K562 (cell line): ENCODE measurements at places on chromosomes 13 and 19. TPM values are rescaled to one million over a fixed set of nuclear protein-coding genes. Genes with fewer than 3 reads are reported as not detected.

GRCh38 chr19:11138601-11139300 lies 16.8 kb downstream of the SPC24 start:
- no peak overlapping the region for H3K4me3 ChIP-seq
- H3K4me1 ChIP-seq, result peaks cover 54% of the 10 kb centered on the region
- DNase-seq, result peak; percentile 30
- peaks cover 5% of the 10 kb centered on the region; the same call in 2 of the 3 replicates for H3K36me3 ChIP-seq
- peak overlapping the region; percentile 50; the same call in 1 of the 3 replicates for H3K27ac ChIP-seq
- no peaks in the 10 kb centered on the region for H3K27me3 ChIP-seq

- no peaks in the 10 kb centered on the region for H3K4me1 ChIP-seq
- H3K27ac ChIP-seq, result no peak overlapping the region
- no peaks in the 10 kb centered on the region for H3K36me3 ChIP-seq
- no peak for DNase-seq
These were observed 4.6 kb upstream of the ASPDH start for GRCh38 chr19:50518091-50519005.

GRCh38 chr19:11164879-11165406 lies 9.4 kb upstream of the SPC24 start:
- peaks cover 4% of the 10 kb centered on the region; the same call in 2 of the 3 replicates for H3K4me1 ChIP-seq
- H3K27me3 ChIP-seq, result no peaks in the 10 kb centered on the region
- H3K27ac ChIP-seq, result no peak overlapping the region
- H3K4me3 ChIP-seq, result no peak overlapping the region
- DNase-seq, result no peak

- no peak for DNase-seq
- H3K27me3 ChIP-seq, result no peaks in the 10 kb centered on the region
- H3K4me1 ChIP-seq, result no peaks in the 10 kb centered on the region
- no peak overlapping the region for H3K27ac ChIP-seq
- H3K36me3 ChIP-seq, result no peaks in the 10 kb centered on the region
These were observed 1243.2 kb upstream of the SLC10A2 start for GRCh38 chr13:104309431-104309830.

GRCh38 chr19:1907563-1908363 lies 2.6 kb downstream of the ADAT3 start:
- H3K4me1 ChIP-seq, result peaks cover 61% of the 10 kb centered on the region
- DNase-seq, result peak; percentile 49
- 0 out of 3 replicates have a peak overlapping the region, but pooled peaks have one; percentile 37 for H3K27ac ChIP-seq

GRCh38 chr19:38409631-38410133 lies 6.8 kb downstream of the FAM98C start:
- H3K36me3 ChIP-seq, result peaks cover 26% of the 10 kb centered on the region; the same call in 2 of the 3 replicates
- H3K4me1 ChIP-seq, result peaks cover 48% of the 10 kb centered on the region
- H3K4me3 ChIP-seq, result no peak overlapping the region
- H3K27ac ChIP-seq, result no peak overlapping the region
- H3K27me3 ChIP-seq, result no peaks in the 10 kb centered on the region

- H3K4me3 ChIP-seq, result no peak overlapping the region
- peaks cover 14% of the 10 kb centered on the region; the same call in 2 of the 3 replicates for H3K4me1 ChIP-seq
- H3K27me3 ChIP-seq, result no peaks in the 10 kb centered on the region
- DNase-seq, result no peak
- H3K27ac ChIP-seq, result no peak overlapping the region
These were observed 6.0 kb downstream of the SPRED3 start for GRCh38 chr19:38394488-38394887.

DNA sequence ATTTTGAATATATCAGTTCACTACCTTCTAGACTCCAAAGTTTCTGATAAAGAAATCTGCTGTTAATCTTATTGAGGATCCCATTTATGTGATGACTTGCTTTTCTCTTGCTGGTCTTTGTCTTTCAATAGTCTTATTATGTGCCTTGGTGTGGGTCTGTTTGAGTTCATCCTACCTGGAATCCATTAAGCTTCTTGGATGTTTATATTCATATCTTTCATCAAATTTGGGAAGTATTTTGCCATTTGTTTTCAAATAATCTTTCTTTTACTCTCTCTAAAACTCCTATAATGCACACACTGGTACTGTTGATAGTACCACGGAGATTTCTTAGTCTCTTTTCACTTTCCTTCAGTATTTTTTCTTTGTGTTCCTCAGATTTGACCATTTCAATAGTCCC lies 24.2 kb upstream of the COG6 start:
- no peaks in the 10 kb centered on the region for H3K36me3 ChIP-seq
- DNase-seq, result no peak

GRCh38 chr13:54733639-54734038 lies 1705.0 kb downstream of the OLFM4 start:
- no peaks in the 10 kb centered on the region for H3K36me3 ChIP-seq
- no peaks in the 10 kb centered on the region for H3K27me3 ChIP-seq
- DNase-seq, result no peak
- no peak overlapping the region for H3K27ac ChIP-seq

DNA sequence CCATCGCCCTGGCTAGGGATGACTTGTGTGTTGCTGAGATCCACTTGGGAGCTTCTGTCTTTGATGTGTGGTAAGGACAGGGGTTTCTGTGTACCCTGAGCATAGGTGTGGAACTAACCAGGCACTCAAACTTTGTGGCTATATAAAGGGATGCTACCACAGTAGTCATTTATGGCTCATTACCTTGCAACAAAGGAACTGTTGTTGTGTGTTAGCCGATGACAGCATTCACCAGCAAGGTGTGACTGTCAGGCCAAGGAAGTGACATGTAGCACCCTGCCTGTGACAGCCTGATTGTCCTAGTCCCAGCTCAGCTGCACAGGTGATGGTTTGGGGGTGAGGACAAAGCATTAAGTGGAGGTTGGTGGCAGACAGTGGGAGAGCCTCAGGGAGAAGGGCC lies 73.6 kb downstream of the COG3 start:
- H3K27me3 ChIP-seq, result no peaks in the 10 kb centered on the region
- H3K36me3 ChIP-seq, result peaks cover 23% of the 10 kb centered on the region; the same call in 2 of the 3 replicates
- no peak overlapping the region for H3K4me3 ChIP-seq
- H3K4me1 ChIP-seq, result peaks cover 4% of the 10 kb centered on the region

- H3K36me3 ChIP-seq, result no peaks in the 10 kb centered on the region
- no peaks in the 10 kb centered on the region for H3K4me1 ChIP-seq
- no peaks in the 10 kb centered on the region for H3K27me3 ChIP-seq
- H3K4me3 ChIP-seq, result no peak overlapping the region
- no peak for DNase-seq
These were observed 1292.9 kb downstream of the PCDH9 start for GRCh38 chr13:65937251-65937650.

DNA sequence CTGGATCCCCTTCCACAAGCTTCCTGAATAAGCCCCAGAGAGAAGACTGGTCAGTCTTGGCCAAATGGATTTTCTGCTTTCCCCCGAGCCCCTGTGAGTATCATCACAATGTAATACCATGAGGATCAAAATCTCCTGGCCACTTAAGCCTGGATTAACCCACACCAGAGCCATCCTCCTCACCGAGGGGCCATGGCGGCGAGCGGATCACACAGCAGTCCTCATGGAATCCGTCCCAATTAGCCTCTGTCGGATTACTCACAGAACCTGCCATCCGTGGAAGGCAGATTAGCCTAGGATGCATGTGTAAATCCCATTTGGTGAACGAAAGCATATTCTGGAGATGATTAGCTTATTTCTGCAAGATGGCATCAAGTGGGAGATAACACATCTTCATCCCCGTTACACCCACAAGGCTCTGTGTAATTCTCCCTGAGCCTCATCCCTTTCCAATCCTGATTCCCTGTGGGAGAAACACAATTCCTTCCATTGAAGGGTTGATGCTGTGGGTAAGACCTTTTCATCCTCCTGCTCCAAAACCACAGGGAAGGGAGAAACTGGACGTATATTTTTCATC lies 42.5 kb downstream of the GNG7 start:
- H3K27me3 ChIP-seq, result peaks cover 24% of the 10 kb centered on the region
- H3K36me3 ChIP-seq, result no peaks in the 10 kb centered on the region
- no peak for DNase-seq
- no peak overlapping the region for H3K4me3 ChIP-seq

DNA sequence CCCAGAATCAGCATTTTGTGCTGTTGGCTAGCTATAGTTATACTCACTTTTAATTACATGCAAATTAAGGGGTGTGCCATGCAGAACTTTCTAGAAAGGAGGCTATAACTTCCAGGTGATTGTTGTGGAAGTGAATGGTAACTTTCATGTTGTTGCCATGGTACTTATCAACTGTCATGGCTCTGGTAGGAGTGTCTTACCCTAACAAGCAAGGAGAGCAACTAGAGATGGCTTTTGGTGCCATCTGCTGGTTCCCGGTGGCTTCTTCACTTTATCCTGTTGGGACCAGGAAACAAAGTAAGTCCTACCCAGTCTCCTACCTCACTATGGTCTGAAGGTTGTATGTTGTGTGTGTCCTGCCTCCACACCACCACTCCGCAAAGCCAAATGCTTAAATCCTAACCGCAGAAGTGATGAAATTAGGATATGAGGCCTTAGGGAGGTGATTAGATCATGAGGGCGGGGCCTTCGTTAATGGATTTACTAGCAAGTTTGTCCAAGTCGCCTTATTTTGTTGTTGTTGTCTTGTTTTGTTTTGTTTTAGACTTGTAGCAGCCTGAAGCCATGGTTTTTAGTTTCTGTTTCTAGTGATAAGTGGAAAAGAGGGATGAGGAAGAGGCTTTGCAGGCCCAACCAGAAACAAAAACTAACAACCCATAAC lies 22.6 kb downstream of the FBXL12 start:
- no peaks in the 10 kb centered on the region for H3K27me3 ChIP-seq
- H3K4me3 ChIP-seq, result no peak overlapping the region
- H3K27ac ChIP-seq, result no peak overlapping the region
- H3K4me1 ChIP-seq, result peaks cover 3% of the 10 kb centered on the region; the same call in 2 of the 3 replicates
- H3K36me3 ChIP-seq, result no peaks in the 10 kb centered on the region

- no peak overlapping the region for H3K4me3 ChIP-seq
- peaks cover 89% of the 10 kb centered on the region for H3K36me3 ChIP-seq
- peak overlapping the region; percentile 58 for H3K27ac ChIP-seq
- peaks cover 14% of the 10 kb centered on the region; the same call in 2 of the 3 replicates for H3K4me1 ChIP-seq
- peak; percentile 84 for DNase-seq
- no peaks in the 10 kb centered on the region for H3K27me3 ChIP-seq
These were observed 5.7 kb downstream of the DCAF15 start for GRCh38 chr19:13958043-13958442.

GRCh38 chr19:30249911-30250310 lies 122.3 kb upstream of the ZNF536 start:
- no peak overlapping the region for H3K4me3 ChIP-seq
- H3K36me3 ChIP-seq, result no peaks in the 10 kb centered on the region
- H3K27ac ChIP-seq, result no peak overlapping the region
- peaks cover 23% of the 10 kb centered on the region for H3K27me3 ChIP-seq
- no peaks in the 10 kb centered on the region for H3K4me1 ChIP-seq

- H3K27ac ChIP-seq, result no peak overlapping the region
- H3K4me3 ChIP-seq, result no peak overlapping the region
- H3K4me1 ChIP-seq, result peaks cover 23% of the 10 kb centered on the region
- H3K27me3 ChIP-seq, result no peaks in the 10 kb centered on the region
- DNase-seq, result no peak
These were observed 2.1 kb upstream of the PDCD2L start for GRCh38 chr19:34402074-34402600.

DNA sequence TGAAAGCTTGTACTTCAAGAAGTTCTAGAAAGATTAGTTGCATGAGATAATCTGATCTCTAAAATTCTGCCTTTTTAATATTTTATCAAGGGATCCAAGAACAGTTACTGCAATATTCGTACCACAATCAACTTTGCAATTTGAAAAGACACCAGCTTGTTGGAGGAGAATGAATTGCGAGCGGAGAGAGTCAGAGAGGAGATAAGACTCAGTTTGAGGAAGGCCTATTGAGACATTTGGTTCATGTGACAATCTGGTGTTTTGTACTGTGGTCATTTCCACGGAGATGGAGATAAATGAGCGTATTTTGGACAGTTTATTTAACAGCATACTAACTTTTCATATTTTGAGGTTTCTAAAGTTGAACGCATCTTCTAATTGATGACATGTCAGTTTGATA lies 1276.0 kb downstream of the EFNB2 start:
- H3K27me3 ChIP-seq, result no peaks in the 10 kb centered on the region
- H3K4me1 ChIP-seq, result no peaks in the 10 kb centered on the region
- H3K36me3 ChIP-seq, result no peaks in the 10 kb centered on the region
- DNase-seq, result no peak
- H3K27ac ChIP-seq, result no peak overlapping the region

GRCh38 chr19:36256064-36256463 lies 41.2 kb downstream of the ZNF146 start:
- H3K4me1 ChIP-seq, result peaks cover 13% of the 10 kb centered on the region
- H3K27ac ChIP-seq, result no peak overlapping the region
- no peak overlapping the region for H3K4me3 ChIP-seq
- no peak for DNase-seq
- no peaks in the 10 kb centered on the region for H3K36me3 ChIP-seq

GRCh38 chr13:42836930-42837690 lies 55.7 kb downstream of the FAM216B start:
- no peak overlapping the region for H3K27ac ChIP-seq
- H3K4me3 ChIP-seq, result no peak overlapping the region
- no peaks in the 10 kb centered on the region for H3K27me3 ChIP-seq
- no peaks in the 10 kb centered on the region for H3K36me3 ChIP-seq

DNA sequence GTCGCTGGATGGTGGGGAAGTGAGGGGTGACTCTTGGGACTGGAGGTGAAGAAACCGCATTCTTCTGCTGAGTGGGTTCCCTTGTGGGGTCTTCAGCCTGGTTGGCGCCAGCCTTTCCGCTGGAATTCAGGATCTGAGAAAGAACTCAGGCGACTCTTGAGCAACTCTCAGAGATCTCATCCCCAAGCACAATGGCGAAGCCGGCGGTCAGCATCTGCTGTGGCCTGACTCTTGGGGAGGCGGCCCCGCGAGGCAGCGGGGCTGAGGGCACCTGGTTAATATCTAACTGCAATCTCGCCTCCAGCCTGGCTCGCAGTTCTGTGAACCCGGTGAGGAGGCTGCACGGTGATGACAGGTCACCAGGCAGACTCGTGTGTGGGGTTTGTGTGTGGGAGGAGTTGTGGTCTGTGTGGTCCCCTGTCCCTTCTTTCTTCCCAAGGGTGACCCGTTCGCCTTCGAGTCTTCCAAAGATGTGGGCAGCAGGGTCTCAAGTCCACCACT lies 883 bp downstream of the ZNF441 start:
- peaks cover 9% of the 10 kb centered on the region; the same call in 2 of the 3 replicates for H3K36me3 ChIP-seq
- H3K27ac ChIP-seq, result peak overlapping the region; percentile 88
- H3K4me3 ChIP-seq, result peak overlapping the region; percentile 96
- no peaks in the 10 kb centered on the region for H3K27me3 ChIP-seq

GRCh38 chr13:83168590-83168989 lies 713.7 kb downstream of the SLITRK1 start:
- no peaks in the 10 kb centered on the region for H3K4me1 ChIP-seq
- H3K27ac ChIP-seq, result no peak overlapping the region
- H3K27me3 ChIP-seq, result no peaks in the 10 kb centered on the region

GRCh38 chr13:24821207-24821606 lies 57.2 kb downstream of the RNF17 start:
- no peaks in the 10 kb centered on the region for H3K27me3 ChIP-seq
- DNase-seq, result no peak
- no peak overlapping the region for H3K27ac ChIP-seq
- no peaks in the 10 kb centered on the region for H3K4me1 ChIP-seq
- no peak overlapping the region for H3K4me3 ChIP-seq

GRCh38 chr19:55160986-55161365 lies 3.4 kb upstream of the TNNI3 start:
- 0 out of 3 replicates have a peak, but pooled peaks cover 3% of the 10 kb centered on the region for H3K36me3 ChIP-seq
- H3K27me3 ChIP-seq, result no peaks in the 10 kb centered on the region
- 0 out of 2 replicates have a peak overlapping the region, but pooled peaks have one; percentile 42 for H3K4me3 ChIP-seq
- no peak for DNase-seq
- peaks cover 72% of the 10 kb centered on the region for H3K4me1 ChIP-seq
- no peak overlapping the region for H3K27ac ChIP-seq

The BCL3 gene
- total RNA-seq, result 1.9 and 2.4 TPM in 2 replicates

The LRRC4B gene
- 9.5 and 9.6 TPM in 2 replicates for total RNA-seq

The SYDE1 gene
- total RNA-seq, result 0.04 and 0.07 TPM in 2 replicates

The DHDH gene
- 1.6 and 2.1 TPM in 2 replicates for total RNA-seq

The LRFN3 gene
- 0.11 and 0.31 TPM in 2 replicates for total RNA-seq

The ZNF611 gene
- total RNA-seq, result 24.1 and 29.6 TPM in 2 replicates

The ILF3 gene
- total RNA-seq, result 408 and 453 TPM in 2 replicates

The HIPK4 gene
- total RNA-seq, result 0.07 and 0.09 TPM in 2 replicates
